ENCODE measurements at places on chromosomes 12 and 14. TPM values are rescaled to one million over a fixed set of nuclear protein-coding genes. Genes with fewer than 3 reads are reported as not detected.

DNA sequence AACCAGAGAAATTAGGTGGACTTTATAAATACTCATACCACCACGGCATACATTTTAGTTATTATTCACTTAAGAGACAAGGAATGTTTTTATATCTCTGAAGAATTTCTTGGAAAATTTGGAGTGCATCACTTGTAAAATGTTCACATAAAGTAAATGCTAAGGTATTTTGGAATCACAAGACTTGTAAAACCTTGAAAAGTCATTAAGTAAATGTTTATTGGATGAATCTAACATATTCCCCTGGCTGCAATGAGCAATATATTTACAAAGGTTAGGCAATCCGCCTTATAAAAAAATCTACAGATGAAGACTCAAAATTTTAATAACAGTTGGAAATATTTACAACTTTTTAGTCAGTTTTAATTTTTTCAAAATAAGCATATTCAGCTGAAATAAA is 287.4 kb upstream of the ALG10 start:
- no peak for DNase-seq

DNA sequence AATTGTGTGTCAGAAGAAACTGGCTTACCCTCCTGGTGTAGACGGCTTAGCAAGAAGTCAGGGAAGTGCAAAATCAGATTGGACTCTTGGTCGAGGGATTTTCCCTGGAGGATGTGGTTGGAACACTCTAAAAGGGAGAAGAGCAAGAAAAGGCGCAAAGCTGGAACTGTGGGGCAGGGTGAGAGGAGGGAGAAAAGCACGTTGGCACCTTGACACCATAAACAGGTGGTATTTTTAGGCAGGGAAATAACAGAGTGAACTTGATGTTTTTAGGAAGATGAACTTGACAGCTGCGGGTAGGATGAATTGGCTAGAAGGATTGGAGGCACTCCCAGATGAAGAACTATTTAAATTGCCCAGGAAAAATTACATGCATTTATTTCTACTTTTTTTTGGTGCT is 67.7 kb downstream of the HCAR2 start:
- no peak for DNase-seq

PEBP1 gene
- total RNA-seq, result 175 TPM

IFNG-AS1 gene
- not detected for total RNA-seq

CDC42BPB gene
- 98.3 TPM for total RNA-seq

Measured in fibroblast of lung (primary cell).